ENCODE measurements at places on chromosomes 1 and 21.

GRCh38 chr1:4171480-4172450, 271.7 kb upstream of the C1orf174 start:
- DNase-seq: no peak

- DNase-seq: no peak
These were observed 164.3 kb downstream of the SETD4 start for GRCh38 chr21:35896060-35896459.

DNA sequence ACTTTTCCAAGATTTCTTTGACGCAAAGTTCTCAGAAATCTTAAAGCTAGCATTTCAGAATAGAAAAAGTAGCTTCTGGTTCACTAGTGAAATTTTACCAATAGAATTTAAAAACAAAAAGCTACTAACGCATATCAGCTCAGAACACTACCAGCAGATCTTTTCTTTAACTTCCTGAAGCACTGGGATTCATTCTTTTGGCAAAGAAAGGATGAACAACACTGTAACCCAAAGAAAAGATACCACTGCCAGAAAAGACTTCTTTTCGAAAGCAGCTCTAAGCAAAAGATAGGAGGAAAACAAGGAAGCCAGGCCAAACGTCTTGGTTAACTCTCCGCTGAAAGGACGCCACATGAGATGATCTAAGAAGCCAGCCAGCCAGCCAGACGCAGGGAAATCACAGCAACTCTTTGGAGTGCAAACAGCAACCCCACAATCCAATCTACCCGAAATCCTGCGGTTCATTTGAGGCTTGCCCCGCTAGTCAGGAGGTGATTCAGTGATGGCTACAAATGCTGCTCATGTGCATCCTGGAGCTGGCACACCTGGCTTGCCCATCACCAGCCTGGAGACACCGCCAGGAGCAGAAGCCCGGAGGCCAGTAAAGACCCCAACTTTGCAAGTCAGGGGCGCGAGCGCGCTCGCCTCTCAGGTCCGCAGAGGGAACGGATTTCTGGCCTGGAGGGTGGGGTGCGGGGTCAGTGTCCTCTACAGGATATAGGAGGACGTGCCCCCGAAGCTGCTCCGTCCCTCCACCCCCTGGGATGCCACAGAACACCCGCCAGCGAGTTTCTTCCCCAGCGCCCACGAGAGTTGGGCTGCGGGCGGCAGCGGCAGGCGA, 812 bp downstream of the NBPF1 start:
- DNase-seq: peak; percentile 97

- DNase-seq: peak; percentile 69
These were observed 3.5 kb upstream of the PRDX6 start for GRCh38 chr1:173473599-173474011.

- peak; percentile 51 for DNase-seq
These were observed 6.9 kb upstream of the C1orf216 start for GRCh38 chr1:35725596-35725995.

- no peak for DNase-seq
These were observed 7.3 kb downstream of the ODF2L start for GRCh38 chr1:86388777-86389176.

GRCh38 chr1:173002891-173003838, 47.6 kb downstream of the TNFSF18 start:
- peak; percentile 49 for DNase-seq

- no peak for DNase-seq
These were observed 319 bp downstream of the HES2 start for GRCh38 chr1:6419397-6419803.

GRCh38 chr1:180243517-180244221, 13.6 kb downstream of the LHX4 start:
- no peak for DNase-seq

DNA sequence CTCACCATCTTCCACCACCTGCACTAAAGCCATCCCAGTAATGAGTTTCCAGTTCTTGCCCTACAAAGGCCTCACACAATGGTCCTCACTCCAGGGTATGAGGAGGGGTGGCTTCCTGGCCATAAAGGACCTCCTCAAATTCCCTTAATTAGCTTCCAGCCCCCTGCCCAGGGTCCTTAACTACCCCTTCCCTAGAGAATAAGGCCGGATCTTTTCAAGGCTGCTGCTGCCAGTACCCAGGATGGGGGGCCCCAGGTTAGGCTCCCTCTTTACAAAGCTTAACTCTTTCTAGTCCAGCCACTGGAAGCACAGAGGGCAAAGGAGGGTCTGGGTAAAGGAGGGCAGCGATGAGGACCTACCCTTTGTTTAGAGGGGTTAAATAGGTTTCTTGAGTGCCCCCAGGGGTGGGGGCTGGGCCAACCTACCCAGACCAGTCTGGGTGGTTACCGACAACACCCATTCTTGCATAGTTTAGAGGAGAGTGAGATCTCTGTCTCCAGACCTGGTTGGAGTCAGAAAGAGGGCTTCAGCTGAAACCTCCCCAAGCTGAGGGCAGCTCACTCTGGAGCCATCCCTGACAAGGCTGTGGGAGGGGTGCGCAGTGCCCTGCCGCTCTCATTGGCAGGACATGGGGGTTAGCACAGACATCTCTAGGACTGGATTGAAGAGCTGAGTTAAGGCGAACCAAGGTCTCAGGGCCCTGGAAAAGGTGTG, 7.1 kb downstream of the BLACAT1 start:
- DNase-seq: no peak

- DNase-seq: no peak
These were observed 118.7 kb upstream of the ZBTB40 start for GRCh38 chr1:22332795-22333499.

DNA sequence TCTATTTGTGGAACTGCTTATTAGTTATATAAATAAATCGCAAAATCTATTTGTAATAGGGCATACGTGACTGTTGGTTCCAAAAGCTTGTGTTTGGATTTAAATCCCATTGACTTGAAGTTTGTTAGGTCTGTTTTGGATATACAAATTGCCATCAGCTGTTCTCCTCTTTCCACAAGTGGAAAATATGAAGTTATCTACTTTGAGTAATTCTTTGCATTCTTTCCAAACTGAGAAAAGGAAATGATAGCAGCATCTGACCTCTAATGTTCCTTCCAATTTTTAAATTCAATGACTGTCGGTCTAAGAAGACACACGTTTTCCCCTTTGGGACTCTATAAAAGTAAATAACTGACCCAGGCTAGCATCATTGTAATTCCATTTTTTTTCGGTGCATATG, 165.7 kb upstream of the SGIP1 start:
- no peak for DNase-seq

DNA sequence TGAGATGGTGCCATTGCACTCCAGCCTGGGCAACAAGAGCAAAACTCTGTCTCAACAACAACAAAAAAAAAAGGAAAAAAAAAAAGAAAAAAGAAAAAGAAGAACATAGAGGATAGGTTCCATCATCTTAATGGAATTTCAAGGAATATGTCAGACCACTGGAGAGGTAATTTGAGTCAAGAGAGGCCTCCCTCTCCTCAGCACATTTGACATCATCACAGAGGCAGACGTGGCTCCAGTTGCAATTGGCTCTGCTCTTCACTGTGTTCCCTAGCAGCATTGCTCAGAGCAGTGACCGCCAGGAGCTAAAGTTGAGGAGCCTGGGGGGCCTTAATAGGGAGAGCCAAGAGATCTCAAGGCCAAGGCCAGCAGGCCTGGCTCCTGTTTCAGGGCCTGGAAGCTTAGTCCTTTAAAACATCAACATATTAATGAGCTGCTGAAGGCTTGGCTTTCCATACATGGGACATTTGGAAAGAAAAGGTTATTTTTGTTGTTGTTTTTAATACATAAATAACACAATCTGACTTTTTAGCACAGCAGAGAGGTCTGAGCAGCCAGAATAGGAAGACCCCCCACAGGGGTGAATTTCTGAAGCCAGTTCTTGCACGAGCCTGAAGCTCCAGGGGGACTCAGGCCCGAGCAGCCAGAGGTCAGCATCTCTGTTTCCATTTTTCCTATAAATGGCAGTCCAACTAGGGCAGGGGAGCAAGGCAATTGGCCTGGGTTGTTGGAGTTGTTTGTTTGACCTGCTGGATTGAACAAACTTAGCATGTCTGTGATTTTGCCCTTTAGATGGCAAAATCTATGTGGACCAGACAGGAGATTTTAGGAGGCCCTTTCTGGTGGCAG, 118.3 kb upstream of the FGGY start:
- no peak for DNase-seq

DNA sequence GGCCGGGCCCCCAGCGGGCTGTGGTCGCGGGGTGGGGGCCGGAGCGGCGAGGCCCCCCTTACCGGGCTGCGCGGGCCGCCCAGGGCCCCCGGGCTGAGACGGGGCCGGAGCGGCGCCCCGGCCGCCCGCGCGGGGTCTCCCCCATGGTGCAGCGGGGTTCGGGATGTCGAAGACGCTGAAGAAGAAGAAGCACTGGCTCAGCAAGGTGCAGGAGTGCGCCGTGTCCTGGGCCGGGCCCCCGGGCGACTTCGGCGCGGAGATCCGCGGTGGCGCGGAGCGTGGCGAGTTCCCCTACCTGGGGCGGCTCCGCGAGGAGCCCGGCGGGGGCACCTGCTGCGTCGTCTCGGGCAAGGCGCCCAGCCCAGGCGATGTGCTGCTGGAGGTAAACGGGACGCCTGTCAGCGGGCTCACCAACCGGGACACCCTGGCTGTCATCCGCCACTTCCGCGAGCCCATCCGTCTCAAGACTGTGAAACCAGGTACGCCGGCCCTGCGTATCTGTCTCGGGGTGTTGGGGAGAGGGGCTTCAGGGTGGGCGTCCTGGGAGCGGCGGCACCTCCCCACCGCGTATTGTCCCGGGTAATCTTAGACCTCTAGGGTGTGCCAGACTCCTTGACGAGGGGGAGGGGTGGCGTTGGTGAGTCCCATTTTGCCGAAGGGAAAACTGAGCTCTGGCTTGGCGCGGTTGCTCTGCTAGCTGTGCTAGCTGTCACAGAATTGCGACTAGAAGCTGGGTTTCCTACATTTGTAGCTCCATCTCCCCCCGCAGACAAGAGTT, 745 bp downstream of the MAGI3 start:
- DNase-seq: peak; percentile 25

DNA sequence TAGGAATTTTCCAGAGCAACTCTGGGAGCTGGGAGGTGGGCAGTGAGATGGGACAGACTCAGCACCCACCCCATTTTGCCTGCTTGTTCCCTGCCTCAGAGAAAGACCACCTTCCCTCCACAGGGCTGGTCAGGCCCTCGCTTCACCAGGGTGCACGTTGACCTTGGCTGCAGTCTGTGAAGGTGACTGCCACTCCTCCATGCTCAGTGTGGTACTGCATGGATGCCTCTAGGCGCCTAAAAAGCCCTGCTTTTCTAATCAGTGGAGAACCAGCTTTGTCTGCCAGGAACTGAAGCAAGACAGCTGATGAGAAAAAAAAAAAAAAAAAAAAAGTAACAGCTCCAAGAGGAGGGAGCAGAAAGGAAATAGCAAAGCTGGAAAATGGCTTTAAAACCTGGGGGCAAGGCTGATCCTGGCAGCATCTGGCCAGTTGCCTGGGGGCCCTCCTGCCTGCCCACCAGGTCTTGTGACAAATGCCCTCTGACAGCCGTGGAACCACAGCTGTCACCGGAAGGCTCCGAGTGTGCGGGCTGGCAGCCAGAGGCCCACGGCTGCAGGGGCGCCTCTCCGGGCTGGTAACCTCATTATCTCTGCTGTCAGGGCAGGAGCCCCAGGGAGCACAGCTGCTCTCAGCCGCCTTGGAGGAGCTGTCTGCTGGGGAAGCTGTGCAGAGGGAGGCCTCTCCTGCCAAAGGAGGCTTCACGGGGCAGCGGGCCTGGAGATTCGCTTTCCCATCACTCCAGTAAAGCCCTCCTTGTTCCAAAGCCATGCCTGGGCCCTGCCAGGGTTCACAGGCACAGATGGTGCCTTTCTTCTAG, 13.7 kb downstream of the KIAA1614 start:
- peak; percentile 93 for DNase-seq

GRCh38 chr21:34930971-34931370, 118.1 kb downstream of the RUNX1 start:
- DNase-seq: no peak

DNA sequence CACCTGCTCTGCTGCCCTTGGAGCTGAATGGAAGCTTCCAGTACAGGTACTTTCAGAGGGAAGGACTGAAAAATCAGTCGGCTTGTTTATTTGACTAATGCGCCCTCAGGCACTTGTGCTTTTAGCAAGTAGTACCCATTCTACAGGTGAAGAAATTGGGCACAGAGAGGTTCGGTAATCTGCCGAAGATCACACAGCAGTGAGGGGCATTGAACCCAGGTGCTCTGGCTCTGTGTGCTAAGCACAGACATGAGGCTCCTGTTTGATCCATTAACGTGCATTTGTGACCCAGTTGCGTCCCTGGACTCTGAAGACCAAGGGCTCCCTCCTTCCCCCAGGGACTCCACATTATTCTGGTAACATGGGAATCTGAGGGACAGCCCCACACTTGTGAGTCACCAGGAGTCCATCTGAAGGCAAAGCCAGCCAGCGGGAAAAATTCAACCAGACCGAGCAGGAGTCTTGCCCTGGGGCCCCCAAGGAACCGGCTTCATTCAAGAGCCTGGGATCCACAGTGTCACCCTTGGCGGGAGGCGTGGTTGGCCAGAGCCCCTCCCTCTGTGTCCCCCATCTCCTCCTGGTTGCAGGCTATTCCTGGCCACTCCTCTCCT, 192.4 kb upstream of the ARHGEF16 start:
- no peak for DNase-seq

DNA sequence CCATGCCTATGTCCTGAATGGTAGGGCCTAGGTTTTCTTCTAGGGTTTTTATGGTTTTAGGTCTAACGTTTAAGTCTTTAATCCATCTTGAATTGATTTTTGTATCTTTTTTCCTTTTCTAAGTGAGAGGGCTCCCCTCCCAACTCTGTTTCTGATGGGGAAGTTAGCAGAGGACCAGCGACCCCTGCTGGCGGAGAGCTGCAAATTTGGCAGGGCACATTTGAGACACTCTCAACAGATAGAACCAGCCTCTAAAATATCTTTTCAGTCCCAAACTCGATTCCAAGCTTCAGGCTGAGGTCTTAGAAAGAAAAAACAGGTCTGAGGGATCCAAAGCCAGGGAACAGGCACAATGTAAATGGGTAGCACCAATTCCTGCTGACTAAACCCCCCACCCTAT, 32.5 kb downstream of the LRRC3 start:
- no peak for DNase-seq

GRCh38 chr21:34707876-34708325, 39.1 kb downstream of the CLIC6 start:
- no peak for DNase-seq

DNA sequence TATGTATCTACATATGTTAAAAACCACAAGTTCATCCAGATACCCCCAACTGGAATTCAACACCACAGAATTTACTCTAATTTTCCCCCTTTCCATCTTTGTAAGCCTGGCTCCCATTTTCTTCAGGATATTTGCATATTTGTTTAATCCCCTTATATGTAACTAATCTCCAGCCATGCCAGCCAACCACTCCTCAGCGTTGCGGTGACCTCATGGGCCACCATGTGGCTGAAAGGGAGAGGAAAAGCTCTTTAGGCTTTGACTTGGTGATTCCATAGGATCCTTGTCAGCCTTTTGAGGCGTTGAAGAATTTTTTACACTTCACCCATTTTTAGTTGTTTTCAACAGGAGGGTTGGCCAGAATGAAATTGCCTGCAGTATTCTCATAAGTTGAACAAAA, 10.0 kb downstream of the CLDN19 start:
- no peak for DNase-seq
